ENCODE measurements at places on chromosomes 2 and 18.

- DNase-seq: no peak
Measured at GRCh38 chr2:219777388-219777787, 150.0 kb downstream of the SLC4A3 start.

GRCh38 chr2:161367675-161368074, 48.4 kb upstream of the TBR1 start:
- DNase-seq: no peak

DNA sequence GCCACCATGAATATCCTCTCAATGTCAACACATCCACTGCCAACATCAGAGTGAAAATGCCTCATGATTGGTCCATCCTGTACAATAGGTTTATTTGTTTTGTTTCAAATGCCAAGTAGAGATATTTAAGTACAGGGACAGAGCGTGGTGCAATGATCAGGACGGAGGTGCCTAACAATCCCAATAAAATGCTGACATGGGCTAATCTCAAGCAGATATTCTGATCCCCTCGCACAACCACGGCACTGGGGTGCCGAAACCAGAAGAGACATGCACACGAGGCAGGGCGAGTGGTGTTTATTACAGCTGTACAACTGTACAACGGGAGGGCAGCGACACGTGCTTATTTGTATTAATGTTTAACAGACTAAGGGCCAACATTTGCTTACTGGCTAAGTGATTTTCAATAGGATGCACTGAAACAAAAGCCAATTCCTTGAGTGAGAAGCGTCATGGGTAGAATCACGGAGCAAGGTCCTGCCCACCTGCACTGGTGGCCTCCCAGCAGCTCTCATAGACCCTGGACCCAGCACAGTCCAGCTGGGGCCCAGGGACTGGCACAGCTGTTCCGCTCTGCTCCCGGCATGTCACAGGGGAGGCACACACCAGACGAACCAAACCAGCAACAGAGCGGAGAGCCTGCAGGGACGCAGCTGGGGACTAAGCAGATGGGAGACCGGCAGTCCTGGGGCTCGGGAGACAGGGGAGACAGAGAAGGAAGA, 101.4 kb downstream of the HDAC4 start:
- no peak for DNase-seq

DNA sequence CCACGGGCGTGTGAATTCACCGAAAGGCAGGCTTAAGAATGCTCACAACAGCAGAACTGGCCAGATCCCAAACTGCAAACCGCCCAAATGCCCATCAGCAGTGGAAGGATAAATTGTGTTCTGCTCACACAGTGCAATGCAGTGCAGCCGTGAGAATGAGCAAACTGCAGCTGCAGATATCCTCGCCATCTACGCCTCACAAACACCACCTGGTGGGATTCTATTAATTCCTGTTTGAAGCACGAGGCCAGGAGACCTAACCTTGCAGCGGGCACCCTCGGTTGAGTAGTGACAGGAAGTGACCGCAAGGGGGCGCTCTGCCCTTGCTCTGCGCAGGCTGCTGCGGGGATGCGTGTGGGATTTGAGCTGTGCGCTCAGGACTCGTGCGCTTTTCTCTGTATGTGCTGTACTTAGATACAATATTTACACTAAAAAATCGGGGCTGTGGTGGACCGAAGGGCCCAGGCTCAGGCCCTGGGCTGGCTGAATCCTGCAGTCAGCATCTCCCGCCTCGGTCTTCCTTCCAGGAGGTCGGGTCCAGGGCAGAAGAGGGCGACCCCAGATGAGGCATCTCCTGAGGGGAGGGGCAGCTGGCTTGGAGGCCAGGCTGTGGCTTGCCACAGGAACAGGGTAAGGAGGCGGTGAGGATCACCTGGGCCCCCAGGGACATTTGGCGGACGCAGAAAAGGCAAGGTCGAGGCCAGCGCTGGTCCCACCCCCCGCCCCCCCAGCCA, 19.8 kb upstream of the PDIA6 start:
- peak; percentile 27 for DNase-seq

- DNase-seq: no peak
Measured at GRCh38 chr2:96692094-96692971, 47.5 kb downstream of the LMAN2L start.

DNA sequence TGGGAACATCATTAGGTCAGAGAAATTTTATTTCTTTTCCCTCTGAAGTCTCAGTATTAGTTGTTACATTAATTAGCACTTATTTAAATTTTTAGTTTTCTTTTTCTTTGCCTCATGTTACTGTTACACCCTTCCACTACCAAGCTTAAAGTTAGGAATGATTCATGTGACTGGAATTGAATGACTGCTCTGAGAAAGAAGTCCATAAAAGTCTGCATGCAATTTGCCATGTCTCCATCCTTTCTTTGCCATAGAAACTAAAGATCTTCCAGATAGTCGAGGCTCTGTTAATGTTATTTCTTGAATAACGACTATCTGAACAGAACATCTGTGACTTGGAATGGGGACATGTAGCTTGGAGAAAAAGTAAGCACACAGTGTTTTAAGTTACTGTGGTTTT, 1269.8 kb upstream of the PIK3C3 start:
- DNase-seq: no peak

- DNase-seq: no peak
Measured at GRCh38 chr2:191166111-191166755, 15.4 kb upstream of the STAT4 start.

- DNase-seq: no peak
Measured at GRCh38 chr2:13638181-13638580, 921.4 kb downstream of the TRIB2 start.

DNA sequence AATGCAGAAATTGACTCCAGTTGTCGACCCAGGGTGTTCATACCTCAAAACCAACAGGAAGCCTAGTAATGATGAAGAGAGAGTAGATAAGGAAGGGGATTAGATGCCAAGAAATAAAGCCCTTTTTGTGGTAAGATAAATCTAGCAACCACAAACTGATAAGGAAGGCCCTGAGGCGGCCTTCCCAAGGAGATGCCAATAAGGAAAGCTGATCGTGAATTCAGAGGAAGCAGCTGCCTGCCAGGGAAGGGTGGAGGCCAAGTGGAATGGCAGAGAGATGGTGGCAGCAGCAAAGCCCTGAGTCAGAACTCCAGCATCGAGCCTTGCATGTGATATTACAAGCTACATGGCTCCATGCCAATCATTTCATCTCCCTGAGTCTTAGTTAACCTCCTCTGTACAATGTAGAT, 126.3 kb downstream of the IRS1 start:
- DNase-seq: no peak

- DNase-seq: no peak
Measured at GRCh38 chr2:98912221-98912851, 23.7 kb downstream of the CRACDL start.

DNA sequence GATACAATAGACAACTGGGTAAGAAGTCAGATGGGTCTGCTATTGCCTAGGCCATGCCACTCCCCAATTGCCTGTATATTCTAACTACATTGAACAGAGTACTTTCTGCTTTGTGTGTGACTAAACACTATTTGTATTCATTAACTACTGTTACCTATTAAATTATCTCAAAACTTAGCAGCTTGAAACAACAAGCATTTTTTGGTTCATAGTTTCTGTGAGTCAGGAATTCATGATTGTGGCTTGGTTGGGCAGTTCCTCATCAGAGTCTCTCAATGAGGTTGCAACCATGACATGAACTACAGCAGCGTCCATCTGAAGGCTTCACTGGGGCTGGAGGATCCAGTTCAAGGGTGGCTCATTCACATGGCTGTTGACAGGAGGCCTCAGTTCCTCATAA, 205.7 kb downstream of the EN1 start:
- DNase-seq: no peak

- no peak for DNase-seq
Measured at GRCh38 chr2:47272031-47272864, 117.1 kb upstream of the STPG4 start.

DNA sequence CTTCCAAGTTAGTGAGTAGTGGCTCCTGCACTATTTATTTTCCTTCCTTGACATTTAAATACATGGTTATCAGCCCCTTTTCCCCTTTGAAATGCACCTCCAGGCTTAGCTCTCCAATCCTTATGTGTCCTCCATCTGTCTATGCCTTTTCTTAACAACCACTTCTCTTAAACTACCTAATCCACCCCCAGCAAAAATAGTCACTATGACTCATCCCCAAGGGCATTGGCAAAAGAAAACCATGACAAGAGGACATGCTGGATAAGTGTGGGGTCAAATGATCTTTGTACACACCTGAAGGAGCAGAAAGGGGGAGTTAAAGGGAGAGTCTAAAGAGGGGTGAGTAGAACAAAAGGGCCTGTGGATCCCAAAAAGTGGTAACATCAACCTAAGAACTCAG, 127.2 kb downstream of the ANKRD44 start:
- DNase-seq: no peak

GRCh38 chr2:233197022-233197421, 54.5 kb upstream of the ATG16L1 start:
- DNase-seq: no peak

DNA sequence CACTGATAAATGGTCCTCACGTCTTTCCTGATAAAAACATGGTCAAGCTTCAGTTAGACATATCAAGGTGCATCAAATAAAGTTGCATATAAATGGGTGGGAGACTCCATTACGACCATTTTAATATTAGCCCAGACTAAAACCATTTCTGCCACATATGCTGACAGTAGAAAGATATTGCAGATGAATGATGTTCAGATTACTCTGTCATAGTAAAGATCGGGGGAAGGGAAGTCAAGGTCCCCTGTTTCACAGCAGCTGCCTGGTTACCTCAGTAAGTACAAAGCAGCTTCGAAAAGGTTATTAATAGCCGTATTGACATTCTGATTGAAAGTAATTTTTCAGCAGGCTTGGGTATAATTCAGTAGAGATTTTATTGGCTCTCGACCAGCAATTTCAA, 927.7 kb upstream of the CDH2 start:
- DNase-seq: no peak

GRCh38 chr18:47686806-47687205, 243.7 kb downstream of the SMAD2 start:
- no peak for DNase-seq

GRCh38 chr2:50556934-50557575, 474.9 kb downstream of the NRXN1 start:
- no peak for DNase-seq

- no peak for DNase-seq
Measured at GRCh38 chr2:97005353-97005752, 19.0 kb upstream of the FAM178B start.

DNA sequence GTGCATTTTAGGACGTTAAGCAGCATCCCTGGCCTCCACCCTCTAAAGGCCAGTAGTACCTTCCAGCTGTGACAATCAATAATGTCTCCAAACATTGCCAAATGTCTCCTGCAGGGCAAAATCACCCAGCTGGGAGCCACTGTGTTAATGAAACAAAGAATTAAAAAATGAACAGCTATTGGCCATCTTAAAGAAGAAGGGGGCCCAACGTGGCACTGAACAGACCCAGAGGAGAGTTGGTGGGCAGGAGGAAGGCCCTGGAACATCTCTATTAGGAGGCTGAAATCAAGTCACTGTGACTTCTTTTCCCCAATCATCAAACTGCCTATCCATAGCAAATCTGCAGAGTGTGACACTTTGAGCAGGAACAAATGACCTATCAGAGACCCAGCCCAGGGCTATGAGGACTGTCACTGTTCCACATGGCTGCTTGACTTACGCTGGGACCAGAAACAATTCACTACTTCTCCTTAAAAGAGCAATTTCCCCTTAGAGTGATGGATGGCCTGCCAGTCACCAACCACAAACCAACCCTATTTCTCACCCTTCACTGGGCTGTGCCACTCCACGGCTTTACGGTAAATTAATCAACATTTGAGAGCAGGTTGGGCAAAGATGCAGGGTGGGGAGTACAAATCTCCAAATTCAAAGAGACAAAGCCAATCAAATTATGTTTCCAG, 35.2 kb upstream of the TEX51 start:
- no peak for DNase-seq

DNA sequence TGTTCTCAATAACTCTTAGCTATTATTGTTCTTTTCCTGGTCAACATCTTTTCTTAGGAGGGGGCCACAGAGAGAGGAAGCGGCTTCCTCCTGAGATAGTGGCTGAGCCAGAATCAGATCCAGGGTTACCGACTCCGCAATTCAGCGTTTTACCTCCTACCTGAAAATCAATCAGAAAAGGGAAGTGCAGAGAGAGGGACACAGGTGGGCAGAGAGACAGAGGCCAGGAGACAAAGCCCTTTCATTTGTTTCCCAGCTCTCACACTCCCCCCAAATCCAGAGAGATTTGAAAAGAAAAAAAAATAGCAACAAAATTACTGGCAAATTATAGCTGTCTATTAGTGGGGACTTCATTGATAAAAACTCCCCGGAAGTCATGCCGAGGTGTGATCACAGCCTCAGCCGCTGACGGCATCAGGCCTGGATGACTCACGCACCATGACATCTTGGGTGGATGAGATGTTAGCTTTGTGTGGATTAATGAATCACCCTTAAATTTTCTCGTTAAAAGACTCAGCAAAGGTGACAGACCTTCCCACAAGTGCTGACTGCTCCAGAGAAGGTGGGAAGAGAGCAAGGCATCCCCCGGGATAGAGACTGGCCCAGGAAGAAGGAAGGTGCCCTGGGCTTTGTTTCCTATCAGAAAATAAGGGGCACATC, 120.7 kb downstream of the LOXHD1 start:
- no peak for DNase-seq

- DNase-seq: no peak
Measured at GRCh38 chr18:11074889-11075288, 74.5 kb downstream of the PIEZO2 start.

DNA sequence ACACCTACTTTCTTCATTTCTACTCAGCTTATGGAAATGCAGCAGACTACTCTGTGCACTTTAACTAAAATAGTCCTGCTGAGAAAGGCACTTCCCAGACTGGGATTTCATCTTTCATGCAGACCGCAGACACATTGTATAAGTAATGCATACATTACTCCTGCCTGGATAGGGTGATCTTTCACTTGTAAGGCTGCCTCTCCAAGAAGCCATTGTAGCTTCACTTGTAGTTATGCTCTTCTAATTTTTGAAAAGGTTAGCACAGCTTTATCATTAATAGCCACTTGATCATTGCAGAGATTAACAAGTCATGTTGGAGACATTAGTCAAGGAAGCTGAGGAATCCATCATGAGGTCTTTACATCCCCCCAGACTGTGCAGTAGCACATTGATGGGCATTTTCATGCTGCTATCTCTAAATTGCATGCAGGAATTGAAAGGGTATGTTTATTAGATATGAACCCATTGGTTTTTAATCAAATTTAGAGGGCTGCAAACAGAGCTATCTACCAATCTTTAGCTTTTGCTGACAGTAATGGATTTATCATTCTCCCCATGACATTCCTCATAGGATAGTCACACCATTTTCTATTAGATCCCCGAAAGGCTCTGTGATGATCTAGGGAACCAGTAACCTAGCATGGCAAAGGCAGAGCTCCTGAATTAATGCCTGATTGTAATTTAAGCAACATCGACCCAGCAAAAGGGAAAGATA, 1074.7 kb upstream of the NXPH2 start:
- DNase-seq: no peak

- no peak for DNase-seq
Measured at GRCh38 chr18:77777163-77777562, 527.5 kb downstream of the GALR1 start.

GRCh38 chr2:234950730-234951663, 820 bp upstream of the SH3BP4 start:
- DNase-seq: no peak
